Stimulated activated CD4-positive, alpha-beta T cell treated with anti-CD3 and anti-CD28 coated beads, Interleukin-1b, Interleukin-23, amount 100 ng/mL, for 24 hours (primary cell): ENCODE measurements at places on chromosomes 7 and 10.

DNA sequence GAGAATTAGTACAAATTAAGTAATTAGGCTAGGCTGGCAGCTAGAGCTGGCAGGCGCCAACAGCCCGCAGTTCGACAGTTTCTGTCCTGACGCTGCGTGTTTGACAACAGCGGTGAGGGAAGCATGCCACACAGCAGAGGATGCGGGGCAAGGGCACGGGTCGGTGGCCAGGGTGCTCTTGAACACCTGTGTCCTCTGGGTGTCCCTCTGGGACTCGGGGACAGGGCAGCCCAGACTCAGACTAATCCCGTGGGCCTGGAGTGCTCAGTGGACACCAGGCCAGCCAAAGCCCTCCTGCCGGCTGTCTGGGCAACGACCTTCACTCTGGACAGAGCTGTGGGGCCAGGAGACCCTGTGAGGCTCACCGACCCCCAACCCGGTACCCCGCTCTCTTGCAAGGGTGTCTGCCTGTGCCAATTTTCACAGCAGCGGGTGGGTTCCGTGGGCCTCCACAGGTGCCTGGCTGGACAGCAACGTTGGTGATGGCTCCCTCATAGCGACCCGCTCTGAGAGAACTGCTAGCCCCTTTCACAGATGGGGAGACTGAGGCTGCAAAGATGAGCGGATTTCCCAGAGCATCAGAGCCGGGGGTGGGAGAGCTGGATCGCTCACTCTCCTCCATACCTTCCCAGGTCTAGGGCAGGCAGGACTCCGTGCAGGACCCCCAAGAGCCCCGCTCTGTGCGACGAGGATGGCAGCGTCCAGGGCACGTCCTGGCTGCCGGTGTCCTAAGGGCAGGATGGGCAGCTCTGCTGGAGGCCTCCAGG, 48.5 kb downstream of the FOXL3 start:
- no peak for DNase-seq

DNA sequence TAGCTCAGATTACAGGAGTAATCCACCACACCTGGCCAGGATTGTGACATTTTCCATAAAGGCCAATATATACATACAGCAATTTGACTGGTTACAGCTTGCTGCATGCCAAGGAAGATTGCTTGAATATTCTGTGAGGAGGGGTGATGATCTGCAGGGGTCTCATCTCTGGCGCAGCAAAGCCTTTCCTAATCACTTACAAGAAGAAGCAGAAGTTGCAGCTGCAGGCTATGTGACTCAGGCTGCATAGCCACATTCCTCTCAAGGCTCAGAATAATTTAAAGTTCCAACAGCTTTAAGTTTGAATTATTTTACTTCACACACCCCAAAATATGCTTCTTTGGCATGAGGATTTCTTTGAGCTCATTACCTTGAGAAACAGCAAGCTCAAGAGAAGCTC, 11.4 kb upstream of the RASGEF1A start:
- DNase-seq = no peak

DNA sequence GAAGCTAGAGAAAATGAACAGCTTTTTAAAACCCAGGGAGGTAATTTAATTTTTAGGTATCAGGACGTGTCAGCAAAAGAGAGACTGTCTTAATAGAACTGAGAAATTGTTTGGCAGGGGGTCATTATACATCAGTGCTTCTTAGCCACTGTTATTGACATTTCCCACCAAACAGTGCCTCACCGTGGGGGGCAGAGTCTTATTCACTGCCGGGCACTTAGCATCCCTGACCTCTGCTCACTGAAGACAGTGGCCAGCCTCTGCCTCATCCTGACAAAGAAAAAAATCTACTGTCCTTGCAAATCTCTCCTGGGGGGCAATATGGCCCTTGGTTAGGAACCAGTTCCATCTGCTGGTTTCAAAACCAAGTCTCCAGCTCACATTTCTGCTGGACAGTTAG, 14.2 kb upstream of the MKI67 start:
- no peak for DNase-seq

- no peak for DNase-seq
These were observed 109.7 kb upstream of the GDF10 start for GRCh38 chr10:47190301-47190700.

- DNase-seq = no peak
These were observed 99.6 kb downstream of the STRA8 start for GRCh38 chr7:135333200-135333599.
